Substantia nigra (tissue), 51 donors: ENCODE measurements at places on chromosomes 4 and X.

GRCh38 chr4:48931459-48931858 is 24.9 kb upstream of the OCIAD2 start:
- DNase-seq = no peak

- no peak for DNase-seq
These were observed 108.7 kb upstream of the LIMCH1 start for GRCh38 chr4:41429280-41429669.

DNA sequence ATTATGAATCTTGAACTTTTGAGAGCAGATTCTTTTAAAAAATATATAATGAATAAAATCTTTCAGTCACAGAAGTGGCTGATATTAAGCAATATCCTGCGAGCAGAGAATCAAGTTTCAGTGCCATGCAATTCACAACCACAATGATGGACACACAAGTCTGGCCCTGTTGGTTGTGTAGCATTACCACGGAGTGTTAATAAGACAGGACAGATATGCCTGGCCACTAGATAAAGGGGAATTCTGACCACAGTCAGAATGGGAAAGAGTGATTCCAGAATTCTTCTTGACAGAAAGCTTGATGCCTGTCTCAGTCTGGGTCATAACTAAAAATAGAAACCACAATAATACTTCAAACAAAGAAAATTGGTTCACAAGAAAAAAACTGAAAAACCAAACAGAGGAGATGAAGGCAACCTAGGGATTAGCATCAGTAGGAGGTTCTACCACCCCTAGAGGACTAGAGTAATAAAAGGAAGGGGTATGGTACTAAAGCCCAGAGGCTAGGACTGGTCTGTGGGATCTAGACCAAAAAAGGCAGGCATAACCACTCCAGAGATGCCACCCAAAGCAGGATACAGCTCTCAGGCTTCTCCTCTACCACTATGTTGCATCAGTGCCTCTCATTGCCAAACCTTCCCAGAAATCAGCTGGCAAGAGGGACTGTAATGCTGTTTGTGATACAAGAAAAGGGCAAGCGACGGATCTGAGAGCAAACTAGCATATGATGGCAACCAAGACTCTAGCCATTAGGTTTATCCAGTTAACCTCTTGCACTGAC is 59.0 kb downstream of the RNF150 start:
- no peak for DNase-seq

DNA sequence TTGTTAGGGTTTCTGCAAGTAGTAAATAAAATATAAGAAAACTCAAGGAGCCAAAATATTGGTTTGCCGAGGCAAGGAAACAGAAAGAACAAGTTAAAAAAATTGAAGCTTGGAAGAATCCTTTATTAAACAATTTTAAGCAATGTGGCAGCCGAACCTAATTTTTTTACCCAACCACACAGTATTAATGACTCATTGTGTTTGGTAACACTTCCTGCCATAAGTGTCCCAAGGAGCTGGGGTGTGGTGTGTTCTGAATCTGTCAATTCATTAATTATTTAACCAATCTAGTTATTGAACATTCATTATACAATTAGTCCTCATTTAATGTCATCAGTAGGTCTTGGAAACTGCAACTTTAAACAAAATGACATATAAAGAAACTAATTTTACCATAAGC is 19.3 kb upstream of the CPE start:
- no peak for DNase-seq

GRCh38 chrX:132208422-132208821 is 10.8 kb downstream of the RAP2C start:
- no peak for DNase-seq

DNA sequence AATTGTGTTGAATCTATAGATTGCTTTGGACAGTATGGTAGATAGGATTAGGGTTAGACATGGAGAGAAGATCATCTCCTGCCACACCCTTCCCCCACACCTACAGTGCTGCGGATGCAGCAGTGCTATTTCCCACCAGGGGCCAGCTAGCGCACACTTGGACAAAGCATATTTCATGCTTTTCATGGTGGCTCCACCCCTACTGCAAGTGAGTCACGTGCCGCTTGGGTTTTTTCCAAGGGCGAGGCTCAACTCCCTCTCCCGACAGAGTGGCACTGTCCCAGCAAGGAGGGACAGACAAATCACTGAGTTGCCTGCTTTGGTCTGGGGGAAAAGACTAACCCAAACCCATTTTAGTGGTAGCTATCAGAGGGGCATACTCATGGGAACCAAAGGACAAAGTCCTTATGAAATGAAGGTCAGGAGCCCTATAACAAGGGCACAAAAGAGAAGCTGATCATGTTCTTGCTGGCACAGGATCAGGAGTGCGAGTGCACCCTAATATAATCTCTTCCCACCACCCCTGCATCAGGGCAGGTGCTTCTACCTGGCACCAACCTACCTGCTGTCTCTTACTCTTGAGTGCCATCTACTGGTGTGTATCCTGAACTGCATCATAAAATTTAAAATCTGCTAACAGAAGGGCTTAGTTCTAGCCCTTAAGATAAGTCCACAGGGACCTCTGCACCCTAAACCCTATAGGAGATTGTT is 55.1 kb upstream of the PGAM4 start:
- no peak for DNase-seq

GRCh38 chrX:23012162-23012561 is 12.4 kb downstream of the DDX53 start:
- no peak for DNase-seq

GRCh38 chrX:138026211-138026610 is 460.3 kb downstream of the ZIC3 start:
- no peak for DNase-seq

GRCh38 chrX:149074398-149074797 is 430.7 kb downstream of the IDS start:
- DNase-seq = no peak

- DNase-seq = no peak
These were observed 349.3 kb upstream of the PCDH18 start for GRCh38 chr4:137881641-137882040.
